Tibial nerve (tissue), 4 donors: ENCODE measurements at places on chromosomes 11 and 22.

DNA sequence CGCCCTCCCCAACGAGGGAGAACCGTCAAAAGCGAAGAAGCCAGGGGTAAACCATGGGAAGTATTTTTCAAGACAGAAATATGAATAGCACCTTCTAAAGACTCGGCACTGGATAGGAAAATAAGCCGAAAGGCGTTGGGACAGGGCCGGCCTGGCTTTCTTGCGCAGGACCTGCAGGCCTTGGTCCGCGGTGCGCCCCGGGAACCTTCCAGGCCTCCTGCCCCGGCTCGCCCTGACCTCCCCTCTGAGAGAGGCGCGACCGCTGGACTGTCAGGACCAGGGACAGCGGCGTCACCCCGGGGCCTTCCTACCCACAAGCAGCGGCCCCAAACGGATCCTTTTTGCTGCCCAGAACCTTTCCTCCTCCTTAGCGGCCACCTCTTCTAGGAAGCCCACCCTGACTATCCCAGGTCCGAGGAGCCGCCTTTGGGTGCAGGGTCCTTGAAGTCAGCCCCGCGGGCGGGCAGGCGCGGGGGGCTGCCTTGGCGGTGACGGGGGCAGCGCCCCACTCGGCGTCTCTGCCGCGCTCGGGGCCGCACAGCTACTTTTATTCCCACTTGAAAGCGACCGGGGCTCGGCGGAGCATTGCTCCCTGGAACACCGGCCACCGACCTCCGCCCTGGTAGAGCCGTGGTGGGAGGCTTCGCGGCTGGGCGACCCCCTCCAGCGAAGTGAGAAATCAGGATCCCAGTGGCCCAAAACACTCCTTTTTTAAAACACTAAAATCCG lies 650 bp upstream of the MAPK11 start:
- peak; percentile 48 for DNase-seq

- no peak for DNase-seq
Measured at GRCh38 chr11:111833524-111833923, 37.9 kb downstream of the ALG9 start.

GRCh38 chr22:48333323-48333763 lies 1494.3 kb downstream of the BRD1 start:
- DNase-seq, result no peak

DNA sequence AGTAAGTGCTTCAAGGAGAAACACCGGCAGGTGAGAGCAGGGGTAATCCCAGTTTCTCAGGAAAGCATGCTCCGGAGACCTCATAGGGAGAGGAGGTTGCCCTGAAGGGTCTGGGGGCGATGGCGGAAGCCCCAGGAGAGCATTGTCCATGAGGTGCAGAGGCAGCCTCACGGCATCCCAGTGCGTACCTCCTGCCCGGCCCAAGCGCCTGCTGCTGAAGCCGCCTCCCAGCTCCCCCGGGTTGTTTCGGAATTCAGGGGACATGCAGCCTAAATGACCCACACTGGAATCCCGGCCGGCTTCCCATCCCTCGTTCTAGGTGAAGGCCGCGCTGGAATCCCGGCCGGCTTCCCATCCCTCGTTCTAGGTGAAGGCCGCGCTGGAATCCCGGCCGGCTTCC lies 2.7 kb downstream of the ZBED4 start:
- DNase-seq, result no peak

DNA sequence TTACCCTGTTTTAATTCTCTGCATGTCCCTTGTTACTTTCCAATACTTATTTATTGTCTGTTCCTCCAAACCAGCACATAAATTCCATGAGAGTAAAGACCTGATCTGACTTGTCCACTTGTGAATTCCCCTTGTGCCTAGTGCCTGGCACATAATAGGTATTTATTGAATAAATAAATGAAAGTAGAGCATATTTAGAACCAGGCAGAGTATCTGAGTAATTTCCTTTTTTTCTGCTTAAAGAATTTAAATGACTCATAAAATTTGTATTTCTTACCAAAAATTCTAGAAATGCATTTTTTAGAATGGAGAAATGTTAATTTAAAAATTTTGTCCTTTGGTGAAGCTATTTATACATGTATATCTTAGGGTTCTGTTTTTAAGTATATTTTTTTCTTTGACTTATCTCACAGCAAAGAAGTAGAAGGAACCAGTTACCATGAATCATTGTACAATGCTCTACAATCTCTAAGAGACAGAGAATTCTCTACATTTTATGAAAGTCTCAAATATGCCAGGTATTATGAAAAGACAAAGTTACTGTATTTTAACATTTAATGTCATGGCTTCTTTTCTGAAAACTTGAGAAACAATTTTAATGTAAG lies 96.8 kb downstream of the ATM start:
- no peak for DNase-seq

DNA sequence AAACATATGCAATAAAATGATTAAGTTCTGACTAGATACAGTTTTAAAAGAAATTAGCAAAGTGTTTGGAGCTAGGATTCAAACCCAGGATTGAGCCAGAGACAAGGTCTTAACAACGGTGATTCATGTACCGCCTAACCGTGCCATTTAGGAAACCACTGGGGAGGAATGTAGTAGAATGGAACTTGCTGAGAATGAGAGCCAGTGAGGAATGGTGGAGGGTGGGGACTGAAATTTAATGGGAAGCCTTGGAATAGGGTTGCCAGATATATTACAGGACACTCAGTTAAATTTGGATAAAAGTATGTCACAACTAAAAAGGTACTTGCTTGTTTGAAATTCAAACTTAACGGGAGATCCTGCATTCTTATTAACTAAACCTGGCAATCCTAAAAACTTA lies 30.4 kb upstream of the TMEM86A start:
- no peak for DNase-seq

- no peak for DNase-seq
Measured at GRCh38 chr22:47594836-47595521, 832.5 kb downstream of the TBC1D22A start.

- no peak for DNase-seq
Measured at GRCh38 chr11:39144351-39145130, 2314.9 kb downstream of the LRRC4C start.

DNA sequence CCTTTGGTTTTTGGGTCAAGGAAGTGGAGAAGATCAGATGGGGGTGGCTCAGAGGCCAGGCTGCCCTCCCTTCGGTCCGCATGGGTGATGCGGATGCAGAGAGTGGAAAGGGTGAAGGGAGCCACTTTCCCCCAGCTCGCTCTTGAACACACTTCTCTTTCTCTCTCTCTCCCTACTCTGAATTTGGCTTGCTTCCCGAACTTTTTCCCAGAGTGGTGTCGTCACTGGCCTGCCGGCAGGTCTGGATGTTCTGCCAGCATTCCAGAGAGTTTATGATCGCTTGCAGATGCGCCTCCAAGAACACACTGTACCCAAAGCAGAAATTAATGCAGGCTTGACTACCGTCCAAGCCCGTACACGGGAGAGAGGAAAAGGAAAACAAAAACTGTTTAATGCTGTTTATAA lies 103.2 kb downstream of the ZBTB16 start:
- peak; percentile 89 for DNase-seq

DNA sequence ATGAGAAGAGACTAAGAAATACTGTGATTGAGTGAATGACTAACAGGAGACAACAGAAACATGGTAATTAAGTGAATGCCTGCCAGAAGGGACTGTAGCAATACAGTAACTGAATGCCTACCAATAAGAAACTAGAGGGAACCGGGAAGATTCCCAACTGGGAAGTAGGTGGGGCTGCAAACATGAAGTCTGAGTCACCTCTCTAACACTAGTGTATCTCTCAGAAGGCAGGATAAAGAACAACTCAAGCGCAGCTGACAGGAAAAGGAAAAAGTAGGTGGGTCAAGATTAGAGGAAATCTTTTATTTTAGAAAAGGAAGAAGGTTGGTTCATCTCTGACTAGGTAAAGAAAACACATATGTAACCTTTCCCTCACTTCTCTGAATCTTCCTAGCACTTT lies 14.0 kb downstream of the C11orf42 start:
- peak; percentile 25 for DNase-seq

DNA sequence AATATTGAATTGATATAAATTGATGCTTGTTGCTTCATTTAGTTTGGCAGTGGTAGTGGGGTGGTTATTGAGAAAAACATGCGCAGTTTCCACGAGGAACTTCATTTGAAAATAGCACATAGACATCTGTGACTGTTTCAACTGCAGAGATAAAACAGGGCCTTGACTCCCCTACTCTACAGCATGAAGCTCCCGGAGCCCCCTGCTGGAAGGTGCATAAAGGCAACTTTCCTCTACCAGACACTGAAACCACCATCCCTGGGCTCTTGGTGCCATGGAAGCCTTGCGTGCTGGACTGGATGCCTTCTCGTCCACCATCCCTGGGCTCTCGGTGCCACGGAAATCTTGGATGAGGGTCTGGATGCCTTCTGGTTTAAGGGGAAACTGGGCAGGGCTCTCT lies 195.9 kb downstream of the CSNK2A3 start:
- DNase-seq, result no peak

DNA sequence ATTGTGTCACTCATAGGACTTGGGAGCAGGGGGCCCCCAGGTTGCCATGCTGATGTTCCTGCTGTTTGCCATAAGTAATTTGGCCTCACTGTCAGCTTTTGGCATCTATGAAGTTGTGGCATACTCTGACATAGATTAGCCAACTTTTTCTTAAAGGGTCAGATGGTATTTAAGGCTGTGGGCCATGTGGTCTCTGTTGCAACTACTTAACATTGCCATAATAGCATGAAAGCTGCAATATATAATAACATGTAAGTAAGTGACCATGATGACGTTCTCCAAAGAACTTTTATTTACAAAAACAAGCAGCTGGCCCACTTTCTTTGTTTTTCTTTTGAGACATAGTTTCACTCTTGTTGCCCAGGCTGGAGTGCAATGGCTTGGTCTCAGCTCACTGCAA lies 2.2 kb upstream of the TMEM216 start:
- DNase-seq, result no peak

DNA sequence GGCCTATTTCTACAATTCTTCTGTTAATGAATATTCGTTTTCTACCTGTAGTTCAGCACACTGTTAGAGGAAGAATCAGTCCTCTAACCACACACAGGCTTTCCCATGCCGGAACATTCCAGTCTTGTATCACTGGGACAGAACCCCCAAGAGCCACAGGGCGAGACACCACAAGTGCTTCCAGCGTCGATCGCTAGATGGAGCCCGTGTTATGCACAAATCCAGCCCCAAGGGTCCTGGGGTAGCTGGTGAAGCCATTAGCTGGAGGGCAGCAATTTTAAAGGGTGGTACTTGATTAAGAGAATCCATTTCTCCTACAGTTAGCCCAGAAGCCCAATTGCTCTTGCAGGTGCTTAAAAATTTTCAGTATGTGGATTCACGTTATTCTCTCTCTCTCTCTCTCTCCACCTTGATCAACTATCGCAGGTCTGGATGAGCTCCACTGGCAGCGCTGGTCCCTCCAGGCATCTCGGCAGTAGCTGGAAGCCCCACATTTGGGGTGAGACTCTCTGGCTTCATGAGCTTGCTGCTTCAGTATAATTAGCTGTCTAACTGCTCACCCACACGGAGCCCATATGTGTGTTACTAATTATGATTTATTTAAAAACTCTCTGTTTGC lies 148.2 kb upstream of the SNX19 start:
- DNase-seq, result no peak

- no peak for DNase-seq
Measured at GRCh38 chr11:92751594-92751993, 217.9 kb upstream of the MTNR1B start.

- DNase-seq, result no peak
Measured at GRCh38 chr22:47036352-47036751, 273.9 kb downstream of the TBC1D22A start.

DNA sequence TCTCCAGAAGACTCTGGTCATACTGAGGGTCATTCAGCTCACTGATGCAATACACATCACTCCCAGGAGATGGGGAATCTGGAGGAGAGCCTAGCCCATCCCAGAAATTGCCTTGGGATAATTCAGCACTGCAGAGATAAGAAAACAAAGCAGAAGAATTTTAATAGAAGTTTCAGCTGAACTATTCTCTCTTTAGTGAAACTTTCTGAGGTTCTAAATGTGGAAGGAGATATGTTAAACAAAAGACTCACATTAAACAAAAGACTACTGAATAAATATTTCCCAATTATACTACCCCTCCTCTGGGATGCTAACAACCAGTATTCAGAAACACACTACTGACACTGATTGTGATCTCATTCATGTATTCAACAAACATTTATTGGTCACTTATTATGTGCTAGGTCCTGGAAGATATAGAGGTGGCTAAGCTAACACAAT lies 47.8 kb downstream of the C2CD3 start:
- no peak for DNase-seq
